ENCODE measurements at places on chromosomes 16 and 17.
A peak's percentile ranks its signal among the peaks of the same experiment; 100 is the strongest.

GRCh38 chr16:82024316-82024715, 10.7 kb upstream of the HSD17B2 start:
- no peak for DNase-seq

- DNase-seq: no peak
These were observed 23.6 kb upstream of the USP22 start for GRCh38 chr17:21066394-21066793.

DNA sequence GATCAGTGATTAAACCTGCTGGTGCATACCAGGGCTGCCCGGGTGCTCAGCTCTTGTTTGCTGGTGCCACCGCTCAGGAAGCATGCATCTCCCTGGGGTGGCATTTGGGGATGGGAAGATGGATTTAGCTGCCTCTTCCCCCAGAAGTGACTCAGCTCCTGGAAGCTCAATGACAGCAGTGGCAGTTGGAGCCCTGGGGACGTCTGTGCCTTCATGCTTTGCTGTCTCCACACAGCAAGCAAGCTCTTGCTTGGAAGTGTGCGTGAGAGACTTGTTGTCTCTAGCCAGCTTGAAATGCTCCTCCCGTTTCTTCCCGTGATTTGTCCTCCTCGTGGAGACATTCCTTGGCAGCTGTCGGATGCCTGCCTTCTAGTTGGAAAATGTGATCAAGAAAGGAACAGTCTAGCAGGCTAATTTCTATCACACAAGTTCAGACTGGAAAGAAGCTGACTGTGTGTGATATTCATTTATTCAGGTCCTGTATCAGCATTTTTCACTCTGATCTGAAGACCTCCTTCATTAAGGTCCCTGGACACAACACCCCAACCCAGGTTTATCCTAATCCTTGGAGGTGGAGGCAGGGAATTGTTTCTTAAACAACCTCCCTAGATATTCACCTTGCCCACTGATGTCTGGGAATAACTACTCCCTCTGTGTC, 73.0 kb downstream of the BMERB1 start:
- no peak for DNase-seq

GRCh38 chr17:79045001-79045729, 21.2 kb downstream of the C1QTNF1 start:
- no peak for DNase-seq

GRCh38 chr16:77403732-77404131, 31.1 kb downstream of the ADAMTS18 start:
- no peak for DNase-seq

DNA sequence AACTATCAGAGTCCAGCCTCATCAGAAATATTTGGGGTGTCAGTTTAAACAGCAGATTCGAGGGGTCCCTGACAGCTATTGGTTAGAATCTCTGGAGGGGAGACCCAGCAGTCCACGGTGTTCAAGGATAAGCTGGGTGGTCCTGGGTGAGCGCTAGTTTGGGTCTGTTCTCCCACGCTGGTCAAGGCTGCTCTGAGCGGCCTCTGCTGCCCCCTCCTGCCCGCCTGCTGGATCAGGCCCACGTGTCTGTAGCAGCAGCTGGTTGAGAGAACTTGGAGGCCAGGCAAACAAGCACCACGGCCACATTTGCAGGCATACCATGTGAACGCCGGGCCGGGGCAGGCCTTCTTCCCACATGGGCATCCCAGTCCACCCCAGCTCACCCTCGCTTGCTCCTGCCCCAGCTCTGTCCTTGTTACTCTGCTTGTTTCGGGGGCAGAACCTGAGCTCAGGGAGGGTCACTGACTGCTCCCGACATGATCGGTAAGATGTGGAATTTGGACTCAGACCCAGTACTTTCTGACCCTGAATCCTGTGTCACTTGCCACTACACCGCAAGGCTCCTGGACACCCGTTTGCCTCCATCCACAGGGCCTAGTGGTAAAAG, 7.4 kb downstream of the FOXF1 start:
- peak; percentile 67 for DNase-seq

- DNase-seq: no peak
These were observed 1.0 kb downstream of the IRX3 start for GRCh38 chr16:54285414-54286089.

DNA sequence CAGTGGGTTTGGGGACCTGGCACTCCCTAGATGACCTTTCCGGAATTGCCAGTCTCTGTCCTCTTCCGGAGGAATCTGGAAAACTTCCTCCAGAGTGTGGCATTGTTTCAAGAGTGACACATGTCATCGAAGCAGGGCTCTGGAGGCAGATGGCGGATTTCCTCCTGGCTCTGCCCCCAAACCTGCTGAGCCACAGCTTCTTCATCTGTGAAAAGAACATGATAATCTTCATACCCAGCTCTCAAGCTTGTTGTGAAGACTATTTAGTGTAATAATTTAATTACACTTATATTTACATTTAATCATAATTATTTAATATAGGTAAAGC, 19.7 kb upstream of the TEX2 start:
- no peak for DNase-seq

- no peak for DNase-seq
These were observed 539 bp downstream of the IFT20 start for GRCh38 chr17:28334666-28335200.

- DNase-seq: no peak
These were observed 7.4 kb downstream of the MED13 start for GRCh38 chr17:62057696-62058095.

DNA sequence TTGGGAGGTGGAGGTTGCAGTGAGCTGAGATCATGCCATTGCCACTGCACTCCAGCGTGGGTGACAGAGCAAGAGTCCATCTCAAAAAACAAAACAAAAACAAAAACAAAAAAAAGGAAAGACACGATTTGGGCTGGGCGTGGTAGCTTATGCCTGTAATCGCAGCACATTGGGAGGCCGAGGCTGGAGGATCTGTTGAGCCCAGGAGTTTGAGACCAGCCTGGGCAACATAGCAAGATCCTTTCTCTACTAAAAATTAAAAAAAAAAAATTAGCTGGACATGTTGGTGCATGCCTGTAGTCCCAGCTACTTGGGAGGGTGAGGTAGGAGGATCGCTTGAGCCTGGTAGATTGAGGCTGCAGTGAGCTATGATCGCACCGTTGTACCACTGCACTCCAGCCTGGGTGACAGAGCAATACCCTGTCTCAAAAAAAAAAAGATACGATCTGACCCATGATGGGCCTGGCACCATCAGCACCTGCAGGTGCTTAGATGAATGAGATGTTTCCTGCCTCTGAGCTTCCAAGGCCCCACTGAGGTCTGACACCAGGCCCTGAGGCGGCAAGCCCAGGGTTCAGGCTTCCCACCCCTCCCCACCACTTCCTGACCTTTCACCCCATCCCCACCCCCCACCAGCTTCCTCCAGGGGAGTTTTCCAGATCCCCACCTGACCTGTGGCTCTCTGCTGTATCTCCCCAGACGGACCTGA, 21.7 kb downstream of the ATP2A1 start:
- DNase-seq: no peak

DNA sequence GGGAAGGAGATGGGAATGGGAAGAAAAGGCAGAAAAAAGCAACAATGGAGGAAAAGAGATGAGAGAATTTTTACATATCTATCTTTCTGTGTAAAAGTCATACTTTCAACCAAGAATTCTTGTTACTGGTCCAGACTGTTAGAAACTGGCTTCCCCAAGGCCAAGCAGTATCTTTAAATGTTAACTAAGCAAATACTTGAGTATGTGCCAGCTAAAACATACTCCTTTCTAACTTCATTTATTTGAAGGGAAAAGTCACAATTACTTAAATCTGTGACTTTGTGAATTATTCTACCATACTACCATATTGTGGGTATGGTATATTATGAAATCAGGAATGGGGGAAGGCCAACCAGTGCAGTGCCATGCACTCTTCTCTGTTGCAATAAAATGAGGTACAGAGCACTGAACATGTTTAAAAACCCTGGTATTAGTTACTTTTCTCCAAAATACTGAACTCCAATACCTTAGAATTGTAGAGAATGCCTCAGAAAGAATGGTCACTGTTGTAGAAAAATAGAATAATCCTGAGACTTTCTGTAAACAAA, 92.3 kb upstream of the C17orf78 start:
- DNase-seq: no peak

DNA sequence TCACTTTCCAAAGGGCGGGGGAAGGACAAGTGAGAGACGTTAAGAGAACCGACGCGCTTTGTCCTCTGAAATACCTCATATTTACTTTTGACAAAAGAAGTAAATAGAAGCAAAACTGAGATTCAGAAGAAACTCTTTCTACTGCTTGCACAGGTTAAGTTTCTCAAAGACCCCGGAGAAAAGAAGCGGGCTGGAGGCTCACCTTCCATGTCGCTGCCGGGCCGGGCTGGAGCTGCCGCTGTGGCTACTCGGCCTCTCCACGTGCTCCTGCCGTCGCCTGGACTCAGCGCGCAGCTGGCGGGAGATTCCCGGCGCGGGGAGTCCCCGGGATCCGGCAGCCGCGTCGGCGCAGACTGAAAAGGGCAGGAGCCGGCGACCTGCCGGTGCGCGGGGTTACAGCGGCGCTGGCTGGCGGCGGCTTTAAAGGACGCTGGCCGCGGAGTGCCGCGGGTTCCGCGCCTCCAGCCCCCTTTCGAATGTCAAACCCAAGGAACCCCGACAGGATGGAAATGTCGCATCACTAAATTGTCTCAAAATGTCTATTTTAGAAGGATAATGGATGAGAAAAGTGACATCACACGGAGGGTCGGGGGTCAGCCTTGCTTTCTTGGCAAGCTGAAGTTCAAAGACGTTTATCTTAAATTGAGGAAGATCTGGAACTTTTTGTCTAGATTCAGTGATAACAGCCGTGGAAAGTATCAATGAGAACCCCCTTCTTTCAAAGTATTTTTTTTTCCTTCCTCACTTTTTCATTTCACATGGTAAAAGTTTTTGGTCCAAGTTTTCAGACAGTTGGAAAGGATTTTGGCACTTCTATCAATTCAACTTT, at the start of gene IKZF3:
TSS of gene IKZF3 (minus strand) at position 395 of the 829 bp plus-strand sequence. CDS start at position 209, 186 bp downstream.
- peak; percentile 23 for DNase-seq

DNA sequence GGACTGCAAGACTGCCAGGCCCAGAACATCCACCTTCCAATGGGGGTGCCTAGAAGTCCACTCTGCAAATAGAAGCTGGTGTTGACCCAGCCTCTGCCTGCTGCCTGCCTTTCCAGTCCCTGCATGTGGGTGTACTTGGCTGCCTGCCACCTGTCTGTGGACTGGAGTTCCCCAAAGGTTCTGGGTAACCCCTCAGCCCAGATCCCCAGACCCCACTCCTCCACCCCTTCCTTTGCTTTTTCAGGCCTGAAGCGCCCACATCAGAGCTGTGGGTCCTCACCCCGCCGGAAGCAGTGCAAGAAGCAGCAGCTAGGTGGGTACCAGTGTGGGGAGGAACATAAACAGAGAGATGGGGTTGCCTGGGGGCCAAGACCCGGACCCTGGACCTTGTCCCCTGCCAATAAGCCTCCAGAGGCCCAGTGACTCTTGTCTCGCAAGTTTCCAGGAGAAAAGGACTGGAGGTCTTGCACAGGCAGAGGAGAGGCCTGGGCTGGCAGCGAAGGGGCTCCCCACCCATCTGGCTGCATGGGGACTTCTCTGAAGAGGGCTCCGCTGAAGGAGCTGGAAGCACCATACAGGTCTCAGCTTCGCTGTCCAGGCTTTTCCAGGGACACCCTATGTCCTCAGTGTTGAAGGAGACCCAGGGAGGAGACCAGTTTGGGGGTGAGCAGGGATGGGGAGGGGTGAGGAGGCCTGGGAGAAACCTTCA, 34.3 kb downstream of the NLRC5 start:
- no peak for DNase-seq

- DNase-seq: no peak
These were observed 544.8 kb upstream of the EEF2KMT start for GRCh38 chr16:5642436-5642835.

DNA sequence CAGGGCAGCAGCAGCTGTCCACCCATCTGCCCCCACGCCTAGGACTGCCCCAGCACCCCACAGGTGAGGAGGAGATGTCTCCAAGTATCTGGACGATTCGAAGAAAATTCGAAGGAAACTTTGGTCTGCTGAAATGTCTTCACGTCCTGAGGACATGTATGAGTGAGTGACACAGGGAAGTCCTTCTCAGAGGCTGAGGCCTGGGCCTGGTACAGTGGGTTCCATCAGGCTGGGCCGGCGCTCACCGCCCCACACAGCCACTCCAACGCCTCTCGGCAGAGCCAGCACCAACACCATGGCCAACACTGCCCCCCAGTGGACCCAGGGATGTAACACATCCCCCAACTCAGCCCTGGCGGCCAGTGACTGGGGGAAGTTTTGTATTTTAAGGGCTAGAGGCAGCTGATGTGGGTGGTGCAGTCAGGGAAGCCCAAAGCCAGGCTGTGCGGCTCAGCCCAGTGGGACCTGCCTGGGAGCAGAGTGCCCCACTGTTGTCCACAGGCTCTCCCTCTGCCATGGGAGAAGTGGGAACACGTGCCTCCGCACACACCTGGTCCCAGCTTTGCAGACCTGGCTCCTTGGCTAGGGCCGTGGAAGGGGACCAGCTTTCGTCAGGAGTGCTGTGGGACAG, 55.8 kb upstream of the FASN start:
- DNase-seq: peak; percentile 70

GRCh38 chr16:11621920-11622651, 35.4 kb upstream of the LITAF start:
- DNase-seq: no peak

DNA sequence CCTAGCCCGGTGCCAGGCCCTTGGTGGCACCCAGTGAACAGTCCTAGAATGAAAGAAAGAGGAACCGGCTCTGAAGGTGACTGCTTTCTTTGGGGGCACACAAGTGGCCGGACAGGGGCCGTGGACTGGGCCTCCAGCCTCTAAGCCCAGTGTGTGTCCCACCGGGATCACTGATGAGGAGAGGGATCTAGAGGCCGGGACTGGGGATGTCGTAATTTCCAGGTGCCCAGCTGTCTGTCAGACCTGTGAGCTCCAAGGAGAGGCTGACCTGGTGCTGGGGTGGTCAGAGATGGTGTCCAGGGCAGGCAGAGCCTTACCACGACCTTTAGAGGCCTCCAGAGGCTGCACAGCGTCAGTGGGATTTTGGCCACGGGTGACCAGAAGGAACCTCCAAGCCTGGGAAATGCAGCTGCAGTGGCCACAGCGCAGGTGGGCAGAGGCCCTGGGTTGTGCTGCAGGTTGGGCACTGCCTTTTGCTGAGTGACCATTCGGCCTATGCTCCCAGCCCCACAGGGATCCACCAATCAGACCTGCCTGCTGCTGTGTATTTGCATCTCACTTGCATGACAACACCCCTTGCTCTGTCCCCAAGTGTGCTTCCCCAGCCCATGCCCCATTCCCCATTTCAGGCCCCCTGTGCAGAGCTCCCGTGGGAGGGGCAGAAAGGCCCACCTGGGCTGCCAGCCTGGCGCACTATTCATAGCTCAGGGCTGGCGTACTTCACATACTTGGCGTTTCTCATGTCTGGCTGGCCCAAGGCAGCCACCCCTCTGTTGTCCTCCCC, 12.5 kb downstream of the ARHGAP23 start:
- DNase-seq: no peak

DNA sequence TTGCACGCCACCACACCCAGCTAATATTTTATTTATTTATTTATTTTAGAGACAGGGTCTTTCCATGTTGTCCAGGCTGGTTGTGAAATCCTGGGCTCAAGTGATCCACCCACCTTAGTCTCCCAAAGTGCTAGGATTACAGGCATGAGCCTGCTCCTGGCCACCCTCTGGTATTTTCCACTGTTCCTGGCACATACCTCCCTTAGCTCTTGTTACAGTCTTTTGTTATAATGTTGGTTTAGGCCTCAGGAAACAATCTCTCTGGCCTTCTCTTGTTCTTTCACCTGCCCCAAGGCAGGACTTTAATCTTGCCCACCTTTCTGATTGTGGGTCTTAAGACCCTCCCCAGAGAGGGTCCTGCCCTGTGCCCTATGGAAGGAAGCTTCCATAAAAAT, 3.6 kb upstream of the CYTH1 start:
- no peak for DNase-seq

- DNase-seq: no peak
These were observed 215.3 kb upstream of the KIF2B start for GRCh38 chr17:53607475-53607874.

GRCh38 chr17:64004218-64004770, 6.1 kb downstream of the PRR29 start:
- no peak for DNase-seq
